ENCODE measurements at places on chromosomes 12 and 14. TPM values are rescaled to one million over a fixed set of nuclear protein-coding genes. Genes with fewer than 3 reads are reported as not detected.

PSMD9 gene
- 62.6 TPM for polyA plus RNA-seq

LMBR1L gene
- 78.0 TPM for polyA plus RNA-seq

KRT1 gene
- polyA plus RNA-seq, result 0.05 TPM

SCNN1A gene
- polyA plus RNA-seq, result 0.22 TPM

FAM181A gene
- not detected for polyA plus RNA-seq

CALM1 gene
- 292 TPM for polyA plus RNA-seq
